AG10803 (cell line): ENCODE measurements at places on chromosomes 4 and X.
A peak's percentile ranks its signal among the peaks of the same experiment; 100 is the strongest.

- DNase-seq = no peak
Observed at GRCh38 chr4:18844726-18845125, 823.2 kb upstream of the LCORL start.

- no peak for DNase-seq
Observed at GRCh38 chr4:88478247-88478646, 21.3 kb downstream of the HERC5 start.

DNA sequence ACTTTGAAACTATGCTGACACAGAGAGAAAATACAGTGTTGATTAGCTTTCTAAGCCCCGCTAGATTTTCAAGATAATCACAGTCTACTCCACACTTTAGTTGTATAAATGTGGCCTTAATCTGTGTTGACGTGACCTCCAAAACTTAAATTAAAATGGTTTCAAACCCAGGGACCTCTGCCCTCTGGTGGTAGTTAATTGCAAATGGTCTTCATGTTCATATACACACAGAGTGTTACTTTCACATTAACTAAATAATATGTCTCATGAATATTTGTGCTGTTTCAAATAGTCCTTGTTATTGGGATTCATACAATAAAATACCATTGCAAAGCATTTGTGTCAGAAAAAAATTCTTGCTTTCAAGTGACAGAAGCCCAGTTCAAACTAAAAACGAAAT, 64.3 kb downstream of the TASL start:
- DNase-seq = no peak

DNA sequence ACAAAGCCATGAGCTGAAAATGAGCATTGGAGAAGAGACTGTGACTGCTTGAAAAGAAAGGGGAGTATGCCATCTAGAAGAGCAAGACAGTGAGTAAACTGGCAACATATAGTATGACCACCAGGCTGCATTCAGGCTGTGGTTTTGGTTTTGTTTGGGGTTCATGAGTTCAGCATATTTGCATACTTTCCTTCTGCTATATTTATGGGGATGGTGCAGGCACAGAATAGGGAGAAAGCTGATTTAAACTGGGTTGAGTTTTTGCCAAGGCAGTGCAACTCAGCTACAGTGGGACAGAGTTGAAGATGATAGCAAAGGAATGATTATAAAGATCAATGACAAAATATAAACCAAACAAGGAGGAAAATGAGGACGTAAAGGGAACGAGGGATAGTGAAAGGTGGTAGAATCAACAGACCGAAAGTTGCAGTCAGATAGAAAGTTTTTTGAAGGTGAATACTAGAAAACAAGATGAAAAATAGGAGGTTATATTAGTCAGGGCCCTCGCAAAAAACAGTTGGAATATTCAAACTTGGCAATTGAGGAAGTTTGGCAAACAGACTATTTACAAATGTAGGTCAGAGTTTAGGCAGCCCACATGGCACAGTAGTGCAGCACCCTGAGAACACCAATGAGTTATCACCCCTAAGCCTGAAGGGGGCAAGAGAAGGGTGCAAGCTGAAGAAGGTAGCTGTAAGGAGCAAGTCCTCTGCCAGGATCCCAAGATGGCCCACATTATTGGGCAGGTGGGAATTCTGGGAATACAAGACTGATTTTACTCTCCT, 114.8 kb upstream of the MAP9 start:
- DNase-seq = no peak

DNA sequence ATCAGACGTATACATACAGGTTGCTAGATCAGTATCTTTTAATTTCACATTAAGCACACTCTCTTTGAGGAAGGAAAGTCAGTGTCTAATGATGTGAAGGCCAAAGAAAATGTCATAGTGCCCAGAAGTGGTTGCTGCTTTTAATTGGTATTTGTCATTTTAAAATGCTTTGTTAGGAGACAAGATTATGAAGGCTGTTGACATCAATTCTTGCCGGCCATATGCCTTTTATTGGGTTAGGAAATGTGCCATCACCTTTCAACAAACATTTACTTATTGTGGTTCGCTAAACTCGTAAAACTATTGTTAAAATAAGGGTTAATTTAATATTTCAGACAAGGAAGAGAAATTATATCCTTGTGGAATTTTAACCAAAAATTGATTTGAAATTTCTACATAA, 32.2 kb downstream of the NFKB1 start:
- DNase-seq = no peak

DNA sequence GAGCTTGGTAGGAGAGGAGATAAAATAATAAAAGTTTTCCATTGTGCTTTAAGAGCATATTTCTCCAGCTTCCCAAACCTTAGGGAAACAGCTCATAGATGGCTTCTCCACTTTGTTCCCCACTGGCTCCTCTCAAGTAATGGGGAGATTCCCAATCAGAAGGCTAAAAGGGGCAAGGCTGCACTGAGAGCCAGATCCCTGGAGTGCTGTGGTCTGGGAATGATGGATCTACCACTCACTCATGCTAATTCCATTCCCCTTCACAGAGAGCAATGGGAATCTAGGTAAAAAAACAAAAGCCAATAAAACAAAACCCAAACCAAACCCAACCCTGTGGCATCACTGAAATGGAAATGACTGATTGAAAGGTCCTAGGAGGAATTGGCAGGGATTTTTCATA, 219.7 kb upstream of the MBNL3 start:
- no peak for DNase-seq

- peak; percentile 34 for DNase-seq
Observed at GRCh38 chr4:188403272-188403671, 264.0 kb downstream of the TRIML1 start.

DNA sequence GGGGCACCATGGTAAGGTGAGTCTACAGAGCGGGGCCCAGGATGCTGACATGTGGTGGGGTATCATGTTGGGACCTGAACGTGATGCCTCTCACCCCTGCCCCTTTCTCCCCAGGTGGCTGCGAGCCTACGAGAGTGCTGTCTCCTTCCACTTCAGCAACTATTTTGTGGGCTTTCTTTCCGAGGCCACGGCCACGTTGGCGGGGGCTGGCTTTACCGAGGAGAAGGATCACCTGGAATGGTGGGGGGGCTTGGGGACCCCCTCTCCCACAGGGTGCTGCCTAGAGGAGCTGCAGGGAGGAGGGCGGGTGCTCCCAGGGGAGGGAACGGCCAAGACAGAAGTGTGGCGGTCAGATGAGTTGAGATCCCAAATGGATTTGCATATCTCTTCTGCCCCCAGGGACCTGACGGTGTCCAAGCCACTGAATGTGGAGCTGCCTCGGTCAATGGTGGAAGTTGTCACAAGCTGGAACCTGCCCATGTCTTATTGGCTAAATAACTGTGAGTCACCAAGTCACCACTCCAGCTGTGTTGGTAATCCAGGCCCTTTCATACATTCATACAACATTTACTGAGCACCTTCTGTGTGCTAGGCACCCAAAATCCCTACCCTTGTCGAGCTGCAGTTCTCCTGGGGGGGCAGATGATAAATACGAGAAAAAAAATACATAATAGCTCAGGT, 5.5 kb downstream of the PORCN start:
- DNase-seq = no peak

GRCh38 chrX:84709987-84710386, 207.7 kb upstream of the HDX start:
- no peak for DNase-seq
